GF-D8 (cell line): ENCODE measurements at places on chromosomes 7 and 10.

DNA sequence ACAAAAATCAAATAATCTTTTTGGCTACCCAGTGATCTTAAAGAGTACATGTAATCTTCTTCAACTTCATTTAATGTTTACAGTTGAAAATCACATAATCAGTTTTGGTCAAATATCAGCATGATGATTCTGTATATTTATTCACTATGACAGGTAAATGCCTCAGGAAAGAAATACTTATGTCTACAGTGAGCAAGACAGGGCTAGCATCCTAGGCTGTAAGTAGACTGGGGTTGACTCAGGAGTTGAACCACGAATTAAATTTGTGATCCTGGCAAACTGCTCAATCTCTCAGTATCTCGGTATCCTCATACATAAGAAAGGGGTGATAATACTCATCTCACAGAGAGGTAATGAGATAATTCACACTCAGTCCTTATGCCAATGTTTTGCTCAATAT, 71.8 kb downstream of the SEMA3D start:
- DNase-seq = no peak

- no peak for DNase-seq
These were observed 235.2 kb upstream of the GRB10 start for GRCh38 chr7:51017576-51018535.

GRCh38 chr10:126738001-126738400, 67.5 kb upstream of the C10orf90 start:
- DNase-seq = no peak

DNA sequence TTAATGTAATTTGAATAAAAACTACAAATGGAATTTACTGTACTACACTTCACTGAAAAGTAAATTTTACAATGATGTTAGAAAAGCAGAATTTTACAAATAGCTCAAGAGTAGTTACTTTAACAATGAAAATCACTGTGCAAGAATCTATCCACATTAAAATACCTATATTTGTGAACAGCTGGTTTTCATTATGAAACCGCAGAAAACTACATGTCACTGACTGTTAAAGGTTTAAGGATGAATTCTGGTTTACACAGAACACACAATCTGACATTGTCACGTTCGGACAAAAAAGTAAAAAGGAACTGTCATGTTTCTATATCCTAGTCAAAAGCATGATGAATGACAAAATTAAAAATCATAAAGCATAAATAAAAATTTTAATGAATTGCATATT, 415.3 kb upstream of the PRKCQ start:
- DNase-seq = no peak

DNA sequence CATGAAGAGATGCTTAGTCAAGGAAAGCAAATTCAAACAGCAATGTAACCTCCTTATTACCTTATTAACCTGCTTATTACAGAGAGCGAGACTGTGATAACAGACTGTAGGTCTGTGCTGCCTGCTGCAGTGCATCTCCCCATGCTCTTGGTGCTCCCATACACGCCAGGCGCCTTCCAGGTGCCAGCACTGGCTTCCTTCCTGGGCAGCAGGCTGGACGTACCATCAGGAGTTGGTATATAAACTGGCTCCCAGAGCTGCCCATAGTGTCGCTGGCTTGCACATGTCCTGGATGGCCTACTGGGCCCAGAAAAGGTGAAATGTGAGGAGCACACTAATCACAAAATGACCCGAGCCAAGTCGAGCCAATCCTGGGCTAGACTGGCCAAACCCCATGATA, 13.5 kb downstream of the ATP6V0E2 start:
- no peak for DNase-seq
